ENCODE measurements at places on chromosomes 5 and 9. TPM values are rescaled to one million over a fixed set of nuclear protein-coding genes. Genes with fewer than 3 reads are reported as not detected.
A peak's percentile ranks its signal among the peaks of the same experiment; 100 is the strongest.

Gene SPINK7
- total RNA-seq = not detected

Gene FLT4
- 7.2 TPM for total RNA-seq

DNA sequence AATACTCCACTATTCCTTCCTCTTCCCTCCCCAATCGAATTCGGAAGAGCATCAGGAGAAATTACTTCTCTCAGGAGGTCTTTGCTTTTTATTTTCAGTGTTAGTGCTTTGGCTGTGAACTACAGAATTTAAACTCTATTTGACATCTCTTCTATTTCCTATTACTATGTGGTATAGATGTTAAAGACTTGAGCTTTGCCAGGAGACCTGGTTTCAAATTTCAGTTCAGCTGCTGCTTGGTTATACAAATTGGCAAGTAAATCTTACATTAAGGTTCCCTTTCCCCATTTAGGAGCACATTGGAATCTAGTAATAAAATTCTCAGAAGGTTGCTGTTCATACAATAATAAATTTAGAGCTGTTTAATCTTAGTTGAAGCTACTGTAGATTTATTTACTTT is 13.1 kb downstream of the UHRF2 start:
- no peak for DNase-seq

GRCh38 chr9:95910023-95910707 is 34.7 kb downstream of the ERCC6L2 start:
- DNase-seq = no peak

DNA sequence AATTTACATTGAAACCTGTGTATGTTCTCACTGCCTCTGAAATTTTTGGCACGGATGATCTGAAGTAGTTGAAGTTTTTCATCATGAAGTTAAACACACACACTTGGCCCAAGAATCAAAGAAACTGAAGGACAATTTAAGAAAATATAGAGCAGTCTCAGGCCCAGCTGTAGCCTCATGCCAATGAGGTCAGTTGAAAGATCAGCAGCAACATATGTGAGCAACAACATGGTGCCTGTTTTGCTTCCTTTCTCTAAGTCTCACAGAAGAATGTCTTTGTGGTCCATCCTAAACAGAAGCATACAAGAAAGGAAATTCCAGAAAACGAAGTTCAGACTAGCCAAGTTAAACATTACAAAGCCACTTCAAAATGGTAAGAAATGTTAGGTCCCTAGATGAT is 1737.2 kb downstream of the MAT2B start:
- peak; percentile 60 for DNase-seq

Data from astrocyte (in vitro differentiated cells and primary cell).